ENCODE measurements at places on chromosomes 5 and 9.

DNA sequence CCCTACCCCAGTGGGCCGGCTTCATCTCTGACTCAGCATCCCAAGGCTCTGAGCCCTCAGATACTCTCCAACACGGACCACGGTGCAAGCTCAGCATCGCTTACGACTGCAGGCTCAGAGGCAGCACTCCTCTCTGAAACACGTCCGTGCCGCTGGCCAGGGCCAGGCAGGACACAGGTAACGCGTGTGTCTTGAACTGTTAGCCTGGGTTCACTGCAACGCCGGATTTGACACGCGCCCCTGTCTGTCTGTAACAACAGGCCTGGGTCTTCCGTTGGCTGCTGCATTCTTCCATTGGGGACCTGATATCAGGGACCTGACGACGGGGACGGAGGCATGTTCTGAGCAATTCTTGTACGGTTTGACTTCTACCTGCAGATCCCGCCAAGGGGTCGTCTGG, 6.4 kb downstream of the SLC6A3 start:
- DNase-seq, result no peak

DNA sequence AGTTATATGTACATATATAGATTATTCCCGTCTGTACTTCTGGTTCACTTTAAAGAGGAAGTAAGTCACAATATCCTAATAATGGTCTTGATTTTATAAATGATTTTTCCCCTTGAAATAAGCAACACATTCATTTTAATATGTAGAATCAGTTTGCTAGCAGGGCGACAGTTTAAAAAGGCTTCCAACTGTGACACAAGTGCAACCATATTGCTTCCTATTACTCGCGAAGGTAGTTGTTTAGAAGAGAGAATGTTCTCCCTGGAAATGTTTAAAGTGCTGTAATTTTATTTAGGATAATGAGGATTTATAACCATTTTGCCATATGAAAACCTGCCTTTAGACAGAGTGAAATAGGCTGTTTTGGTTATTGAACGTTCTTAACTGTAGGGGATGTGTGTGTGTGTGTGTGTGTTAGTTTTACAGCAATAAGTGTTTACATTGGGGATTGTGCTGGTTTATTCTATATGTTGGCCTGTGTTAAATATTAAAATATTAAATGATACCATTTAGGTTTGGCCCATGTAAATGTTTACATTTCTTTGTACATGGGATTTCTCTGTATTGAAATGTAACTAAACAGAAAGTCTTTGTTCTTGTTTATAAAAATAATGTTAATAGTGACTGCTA, 138.3 kb downstream of the PBX3 start:
- no peak for DNase-seq

GRCh38 chr5:54387659-54388232, 67.8 kb upstream of the HSPB3 start:
- peak; percentile 49 for DNase-seq

DNA sequence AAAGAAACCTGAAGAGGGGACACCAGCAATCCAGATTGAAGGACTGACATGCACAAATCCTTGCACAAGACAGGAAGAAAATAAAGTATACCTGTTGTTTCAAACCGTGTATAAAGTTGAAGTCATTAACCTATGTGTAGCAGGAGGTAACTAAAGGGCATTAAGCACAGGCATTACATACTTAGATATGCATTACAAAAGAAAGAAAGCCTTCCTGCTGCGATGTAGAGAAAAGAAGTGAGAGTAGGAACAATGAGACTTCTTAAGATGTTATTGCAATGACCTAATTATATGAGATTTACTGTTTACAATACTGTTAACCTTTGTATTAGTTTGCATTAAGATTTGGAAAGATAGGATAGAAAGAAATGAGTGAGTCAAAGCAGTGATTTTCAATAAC, 308.9 kb upstream of the PTPRD start:
- no peak for DNase-seq

DNA sequence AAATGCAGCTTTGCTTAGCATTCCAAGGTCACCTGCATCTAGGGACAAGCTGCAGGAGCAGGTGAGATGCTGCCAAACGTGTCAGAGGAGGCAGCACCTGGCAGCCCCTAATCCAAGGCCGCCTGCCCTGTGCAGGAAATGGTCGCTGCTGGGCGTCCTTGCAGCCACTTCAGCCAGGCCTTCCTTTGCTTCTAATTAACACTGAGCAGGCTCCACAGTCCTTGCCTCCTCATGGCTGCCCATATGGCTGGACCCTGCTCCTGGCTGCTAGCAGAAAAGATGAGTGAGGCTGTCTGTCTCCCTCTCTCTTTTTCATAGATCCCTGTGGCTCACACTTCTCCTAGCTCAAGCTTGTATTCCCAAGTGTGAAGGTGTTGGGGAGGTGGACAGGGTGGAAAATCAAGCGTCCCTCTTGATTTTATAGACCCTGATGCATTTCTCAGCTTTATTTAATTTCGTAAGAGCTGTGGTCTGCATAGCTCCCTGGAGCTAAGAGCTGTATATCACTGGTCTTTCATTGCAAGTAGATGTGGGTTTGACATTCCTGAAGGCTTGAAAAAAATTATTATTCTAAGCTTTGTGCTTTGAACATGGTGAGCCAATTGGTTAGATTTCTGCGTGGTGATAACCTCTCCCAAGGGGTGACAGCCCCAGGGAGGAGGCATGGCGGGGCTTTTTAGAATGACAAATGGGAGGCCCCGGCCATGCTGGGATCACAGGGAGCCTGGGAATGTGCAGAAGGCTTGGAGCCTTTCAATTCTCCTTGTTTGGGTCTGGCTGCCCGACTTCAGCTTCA, 193.8 kb downstream of the SLIT3 start:
- peak; percentile 51 for DNase-seq

- DNase-seq, result no peak
Observed at GRCh38 chr5:170939178-170939577, 77.4 kb downstream of the RANBP17 start.

DNA sequence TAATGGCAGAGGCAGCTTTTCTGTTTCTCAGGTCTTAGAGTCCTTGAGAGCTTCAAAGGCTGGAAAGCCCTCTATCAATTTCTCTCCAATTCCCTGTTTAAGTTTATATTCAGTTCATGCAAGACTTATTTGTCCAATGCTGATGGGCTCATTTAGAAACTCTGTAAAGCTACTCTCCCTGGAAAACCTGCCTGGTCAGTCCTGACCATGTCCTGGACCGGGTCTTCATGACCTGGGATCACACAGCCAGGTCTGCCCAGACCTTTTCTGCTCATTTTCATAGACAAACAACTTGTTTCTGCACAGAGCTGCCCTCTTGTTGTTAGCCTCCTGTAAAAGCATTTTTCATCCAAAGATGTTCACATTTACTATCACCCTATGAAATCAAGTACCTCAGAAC, 85.4 kb upstream of the TBCA start:
- no peak for DNase-seq
